ENCODE measurements at places on chromosomes 5 and 9.

DNA sequence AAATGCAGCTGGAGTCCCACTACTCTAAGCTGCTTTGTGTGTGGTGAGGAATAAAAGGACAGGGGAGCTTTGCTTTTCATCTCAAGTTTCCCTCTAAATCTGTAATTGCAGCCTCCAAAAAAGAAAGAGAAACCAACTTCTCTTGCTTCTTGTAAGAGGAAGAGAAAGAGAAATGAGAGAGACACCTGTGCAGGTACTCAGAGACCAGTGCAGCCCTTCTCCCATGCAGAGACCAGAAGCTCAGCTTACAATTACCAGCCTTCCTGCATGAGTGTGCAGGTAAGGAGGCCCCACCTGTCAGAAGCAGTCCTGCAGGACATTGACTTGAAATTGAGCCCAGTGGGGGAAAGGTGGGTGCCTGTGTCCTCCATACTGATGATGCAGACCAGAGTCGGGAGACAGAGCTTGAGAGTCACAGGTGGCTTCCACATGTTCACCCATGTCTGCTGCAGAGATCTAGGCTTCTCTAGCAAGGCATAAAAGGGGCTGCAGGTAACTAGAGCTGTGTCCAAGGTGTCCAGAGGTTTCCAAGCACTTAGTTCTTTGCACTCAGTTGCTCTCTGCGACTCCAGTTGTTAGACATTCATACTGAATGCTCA lies 15.3 kb upstream of the MED10 start:
- no peak for DNase-seq

GRCh38 chr5:166962461-166962860 lies 1329.0 kb upstream of the WWC1 start:
- DNase-seq: no peak

- DNase-seq: no peak
These were observed 10.0 kb downstream of the TCF7 start for GRCh38 chr5:134124289-134125038.

- DNase-seq: no peak
These were observed 111.4 kb downstream of the CCDC192 start for GRCh38 chr5:127814588-127814973.

GRCh38 chr5:2021484-2022176 lies 138.9 kb upstream of the IRX4 start:
- DNase-seq: no peak

Measured in esophagus squamous epithelium (tissue), 5 donors.